CD4-positive, alpha-beta T cell treated with Interleukin-1 beta for 1 hour (primary cell): ENCODE measurements at places on chromosomes 13 and 19.
A peak's percentile ranks its signal among the peaks of the same experiment; 100 is the strongest.

DNA sequence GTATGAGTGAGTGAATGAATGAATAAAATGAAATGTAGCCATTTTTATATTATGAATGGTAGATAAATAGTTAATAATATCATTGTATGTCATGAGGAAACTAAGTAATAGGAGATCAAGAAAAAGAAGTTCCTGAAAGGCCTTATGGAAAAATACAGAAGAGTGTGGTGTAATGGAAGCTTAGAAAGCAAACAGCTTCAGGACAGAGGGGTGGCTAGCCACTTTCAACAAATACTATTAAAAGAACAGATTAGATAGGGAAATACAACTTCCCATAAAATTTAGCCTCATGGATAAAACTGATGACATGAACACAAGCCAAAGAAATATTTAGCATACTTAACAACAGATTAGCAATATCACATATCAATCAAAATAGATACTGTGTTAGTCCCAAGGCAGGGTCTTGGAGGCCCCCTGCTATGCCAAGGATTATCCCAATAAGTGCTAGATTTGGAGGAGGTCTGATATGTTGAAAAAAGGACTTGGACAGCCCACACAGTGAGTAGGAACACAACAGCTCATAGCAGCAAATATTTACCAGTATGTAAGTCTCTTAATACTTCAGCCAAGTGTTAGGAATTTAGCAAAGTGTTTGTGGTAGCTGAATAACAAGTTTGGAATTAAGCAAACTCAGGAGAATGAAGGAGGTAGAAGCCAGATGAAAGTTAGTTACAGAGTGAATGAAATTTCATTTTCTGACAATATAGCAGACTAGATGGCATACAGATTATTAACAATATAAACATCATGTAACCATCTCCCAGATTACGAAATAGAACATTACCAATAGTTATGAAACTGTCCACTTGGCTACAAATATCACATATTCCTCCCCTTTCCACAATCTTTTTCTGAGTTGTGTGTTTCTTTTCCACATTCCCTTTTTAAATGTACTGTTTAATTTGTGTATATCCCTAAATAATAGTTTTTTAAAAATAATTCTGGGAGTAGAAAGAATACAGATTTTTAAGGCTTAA, 1632.0 kb downstream of the PCDH9 start:
- DNase-seq: no peak

DNA sequence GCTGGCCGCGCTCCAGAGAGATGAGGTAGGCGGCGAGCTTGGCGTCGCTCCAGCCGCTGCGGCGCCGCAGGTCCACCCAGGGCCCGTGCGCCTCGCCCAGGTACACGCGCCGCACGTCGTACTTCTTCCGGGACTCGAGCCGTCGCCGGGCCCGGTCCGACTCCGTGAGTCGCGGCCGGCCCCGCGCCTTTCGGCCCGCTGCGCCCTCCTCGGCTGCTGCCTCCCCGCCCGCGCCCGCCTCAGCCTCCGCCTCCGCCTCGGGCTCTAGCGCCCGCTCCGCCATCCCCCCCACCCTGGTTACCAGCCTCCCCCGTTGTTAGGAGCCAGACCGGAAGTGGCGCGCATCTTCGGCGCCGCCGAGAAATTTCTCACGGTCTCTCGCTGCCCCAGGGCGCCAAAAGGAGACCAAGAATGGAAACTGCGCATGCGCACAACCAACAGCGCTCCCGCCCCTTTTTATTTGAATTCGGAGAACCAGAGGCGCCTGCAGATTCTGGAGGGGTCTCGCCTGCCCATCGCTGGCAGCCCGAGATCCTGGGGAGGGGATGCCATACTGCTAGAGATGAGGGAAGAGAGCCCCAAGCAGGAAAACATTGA, at the start of gene ZNF653:
Gene ZNF653, minus strand, starts transcription at position 336 of the 597 bp plus-strand sequence. Its CDS starts 53 bp downstream, at position 283.
- peak; percentile 95 for DNase-seq

- no peak for DNase-seq
Measured at GRCh38 chr19:49926515-49926914, 2.5 kb upstream of the ATF5 start.

DNA sequence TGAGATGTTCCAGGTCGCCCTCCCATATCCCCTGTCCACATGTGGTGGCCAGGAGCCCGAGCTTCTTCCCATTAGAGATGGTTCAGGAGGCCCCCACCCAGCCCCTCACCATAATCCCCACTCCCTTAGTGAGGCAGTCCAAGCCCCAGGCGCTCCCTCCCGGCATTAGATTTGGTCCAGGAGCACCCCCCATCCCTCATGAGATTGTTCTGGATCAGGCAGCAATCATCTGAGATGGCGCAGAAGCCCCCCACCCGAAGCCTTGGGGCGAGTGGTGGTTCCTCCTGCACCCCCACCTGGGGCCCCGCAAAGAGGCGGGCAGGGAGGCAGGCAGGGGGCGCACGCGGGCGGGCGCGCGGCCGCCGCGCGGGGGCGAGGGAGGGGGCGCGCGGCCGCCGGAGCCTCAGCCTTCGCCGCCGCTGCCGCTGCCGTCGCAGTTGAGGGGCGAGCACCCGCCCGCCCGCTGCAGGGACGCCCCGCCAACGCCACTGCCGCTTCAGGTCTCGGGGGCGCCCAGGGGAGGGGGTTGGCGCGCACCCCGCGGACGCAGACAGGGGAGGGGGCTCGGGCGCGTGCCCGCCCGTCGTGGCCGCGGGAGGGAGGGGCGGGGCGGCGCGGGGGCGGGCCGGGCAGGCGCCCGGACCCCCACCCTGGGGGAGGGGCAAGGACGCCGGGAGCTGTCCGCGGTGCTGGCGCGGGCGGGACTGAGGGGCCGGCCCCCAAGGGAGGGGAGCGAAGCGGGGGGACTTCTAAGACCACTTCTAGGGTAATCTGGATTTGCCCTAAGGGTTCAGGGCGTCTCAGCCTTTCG, 46.4 kb upstream of the SHKBP1 start:
- peak; percentile 10 for DNase-seq

- no peak for DNase-seq
Measured at GRCh38 chr13:43113603-43114002, 90.2 kb downstream of the DNAJC15 start.

- no peak for DNase-seq
Measured at GRCh38 chr19:45763691-45764294, 5.3 kb downstream of the SIX5 start.

GRCh38 chr13:79227418-79227817, 178.6 kb downstream of the RBM26 start:
- DNase-seq: no peak

DNA sequence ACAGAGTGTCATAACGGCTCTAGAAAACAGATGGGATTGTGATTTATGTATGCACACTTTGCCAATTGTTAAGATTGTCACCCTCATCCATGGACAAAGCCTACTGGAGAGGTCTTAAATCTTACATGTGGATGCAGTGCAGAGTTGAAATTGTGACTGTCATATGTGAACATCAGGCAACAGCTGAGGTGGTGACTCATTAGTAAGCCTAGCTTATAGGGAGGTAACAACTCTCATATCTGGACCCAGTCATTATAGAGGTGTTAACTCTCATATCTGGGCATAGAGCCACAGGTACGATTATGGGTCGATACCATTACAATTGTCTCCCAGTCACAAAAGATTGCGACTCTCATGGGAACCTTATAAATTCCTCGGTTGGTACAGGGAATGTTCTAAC, 29.8 kb upstream of the ZNF254 start:
- DNase-seq: no peak

DNA sequence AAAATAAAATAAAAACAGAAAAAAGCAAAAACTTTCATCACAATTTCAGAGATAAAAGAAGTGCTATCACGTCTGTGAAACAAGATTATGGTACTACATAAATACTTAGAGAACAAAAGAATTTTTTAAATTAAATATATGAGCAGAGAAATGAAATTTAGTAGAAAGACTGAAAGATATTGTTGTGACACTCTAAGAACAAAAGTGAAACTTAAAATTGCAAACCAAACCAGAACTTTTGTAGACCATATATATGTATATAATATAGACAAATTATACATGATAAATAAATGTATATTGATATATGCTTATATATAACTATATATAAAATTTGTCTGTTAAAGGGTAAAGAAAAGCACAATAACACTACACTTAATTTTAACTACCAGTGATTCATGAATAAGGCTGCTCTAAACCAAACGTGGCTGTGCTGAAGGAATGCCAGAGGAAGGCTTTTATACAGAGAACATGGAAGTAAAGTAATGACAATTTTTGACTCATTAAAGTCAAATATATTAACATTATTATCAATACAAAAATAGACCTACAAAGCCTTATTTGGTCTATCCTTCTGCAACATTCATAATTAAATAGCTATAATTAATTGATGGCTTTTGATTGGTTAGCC, 1516.7 kb upstream of the PCDH20 start:
- no peak for DNase-seq

- no peak for DNase-seq
Measured at GRCh38 chr19:30648866-30649862, 277.0 kb downstream of the ZNF536 start.

GRCh38 chr19:44905437-44906160, at the start of gene APOE:
TSS of gene APOE (plus strand) at chr19:44905796. CDS start at chr19:44906625, 829 bp downstream.
- DNase-seq: no peak

- DNase-seq: no peak
Measured at GRCh38 chr19:35732540-35733179, 9.6 kb downstream of the IGFLR1 start.

DNA sequence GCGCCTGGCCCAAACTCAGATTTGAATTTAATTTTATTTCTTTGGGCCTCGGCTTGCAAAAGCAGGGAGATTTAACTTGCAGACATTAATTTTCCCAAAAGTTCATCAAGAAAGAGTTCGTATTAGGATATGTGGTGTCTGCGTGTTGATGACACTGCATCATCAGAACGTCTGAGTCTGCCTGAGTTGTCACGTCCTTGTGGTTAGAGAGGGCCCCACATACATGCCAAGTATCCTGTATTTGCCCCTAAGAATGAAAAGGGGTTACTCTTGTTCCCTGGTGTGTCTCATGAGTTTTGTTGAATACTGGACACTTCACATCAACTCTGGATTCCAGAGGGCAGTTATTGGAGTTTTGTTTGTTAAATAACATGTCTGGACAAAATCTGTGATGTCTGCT, 5.6 kb upstream of the TEX29 start:
- DNase-seq: no peak

GRCh38 chr19:14156971-14157717, 20.8 kb upstream of the ASF1B start:
- no peak for DNase-seq

DNA sequence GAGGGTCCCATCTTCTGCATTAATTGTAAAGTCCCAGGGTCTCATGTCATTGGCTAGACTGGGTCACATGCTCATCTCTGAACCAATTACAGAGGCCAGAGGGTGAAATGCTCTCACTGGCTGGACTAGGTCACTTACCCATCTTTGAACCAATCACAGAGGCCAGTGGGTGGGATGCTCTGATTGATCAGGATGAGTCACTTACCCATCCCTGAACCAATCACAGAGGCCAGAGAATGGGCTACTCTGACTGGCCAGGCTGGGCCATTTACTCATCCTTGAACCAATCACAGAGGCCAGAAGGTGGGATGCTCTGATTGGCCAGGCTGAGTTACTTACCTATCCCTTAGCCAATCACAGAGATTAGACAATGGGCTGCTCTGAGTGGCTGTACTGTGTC, 5.3 kb downstream of the MISP start:
- DNase-seq: no peak

DNA sequence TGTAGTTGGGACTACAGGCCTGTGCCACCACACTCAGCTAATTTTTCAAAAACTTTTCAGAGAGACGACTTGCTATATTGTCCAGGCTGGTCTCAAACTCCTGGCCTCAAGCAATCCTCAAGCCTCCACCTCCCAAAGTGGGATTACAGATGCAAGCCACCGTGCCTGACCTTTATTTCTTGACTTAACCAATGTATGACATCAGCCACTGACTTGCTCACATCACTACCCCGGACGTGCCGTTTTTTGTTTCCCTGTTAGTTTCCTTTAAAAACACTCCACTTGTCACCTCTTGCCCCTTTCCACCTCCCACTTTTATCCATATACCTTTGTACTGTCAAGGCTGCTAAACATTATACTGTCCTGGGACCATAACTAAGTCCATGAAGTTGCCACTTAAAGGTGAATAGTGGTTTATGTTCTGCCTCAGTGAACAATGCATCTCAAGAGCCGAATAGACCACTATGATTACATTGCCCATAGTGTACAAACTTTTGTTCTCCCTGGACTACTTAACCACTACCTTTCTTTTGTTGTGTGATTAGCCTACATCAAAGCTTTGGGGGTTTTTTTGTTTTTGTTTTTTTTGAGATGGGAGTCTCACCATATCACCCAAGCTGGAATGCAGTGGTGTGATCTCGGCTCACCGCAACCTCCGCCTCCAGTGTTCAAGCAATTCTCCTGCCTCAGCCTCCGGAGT, 2.3 kb upstream of the EPHX3 start:
- no peak for DNase-seq

DNA sequence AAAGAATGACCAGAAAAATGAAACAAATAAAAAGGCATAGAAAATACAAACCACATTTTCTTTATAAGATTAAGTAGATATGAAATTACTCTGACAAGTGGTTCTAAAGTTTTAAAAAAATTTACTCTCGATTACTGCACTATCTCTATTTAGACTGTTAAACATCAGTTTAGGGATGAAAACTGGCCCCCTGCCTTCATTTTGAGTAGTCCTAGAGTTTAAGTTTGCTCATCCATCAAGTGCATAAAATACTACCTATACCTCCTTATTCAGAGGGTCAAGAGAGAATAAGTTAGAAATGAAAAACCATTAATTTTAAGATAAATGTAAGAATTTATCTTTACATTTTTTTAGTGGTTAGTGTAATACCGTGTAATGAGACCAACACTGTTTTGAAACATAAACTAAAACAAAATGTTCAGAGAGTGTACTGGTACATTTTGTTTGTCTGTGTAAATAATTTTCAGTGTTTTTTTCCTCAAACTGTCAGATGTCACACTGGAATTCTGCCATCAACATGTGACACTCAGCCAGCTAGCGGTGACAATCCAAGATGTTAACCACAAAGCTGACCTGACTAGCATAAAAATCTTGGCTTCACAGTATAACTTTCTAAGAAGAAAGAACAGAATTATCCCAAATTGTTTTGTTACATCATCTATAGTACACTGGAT, 184.8 kb upstream of the PCDH20 start:
- DNase-seq: no peak

DNA sequence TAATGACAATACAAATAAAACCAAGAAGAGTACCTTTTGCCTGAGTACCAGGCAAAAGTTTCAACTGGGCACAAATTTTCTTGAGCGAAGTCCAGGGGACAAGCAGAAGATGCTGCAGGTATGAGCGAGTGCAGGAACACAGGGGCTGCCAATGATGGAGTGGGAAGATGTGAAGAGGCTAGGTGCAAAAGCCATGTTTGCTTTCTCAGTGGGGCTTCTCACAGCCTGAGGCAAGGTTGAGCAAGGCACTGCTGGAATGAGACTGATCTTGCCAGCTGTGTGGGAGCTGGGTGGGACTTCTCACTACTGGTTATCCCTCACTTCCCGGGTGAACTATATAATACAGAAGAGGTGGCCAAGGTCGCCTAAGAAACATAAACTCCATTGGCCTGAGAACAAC, 1200.7 kb downstream of the SLITRK1 start:
- DNase-seq: no peak

DNA sequence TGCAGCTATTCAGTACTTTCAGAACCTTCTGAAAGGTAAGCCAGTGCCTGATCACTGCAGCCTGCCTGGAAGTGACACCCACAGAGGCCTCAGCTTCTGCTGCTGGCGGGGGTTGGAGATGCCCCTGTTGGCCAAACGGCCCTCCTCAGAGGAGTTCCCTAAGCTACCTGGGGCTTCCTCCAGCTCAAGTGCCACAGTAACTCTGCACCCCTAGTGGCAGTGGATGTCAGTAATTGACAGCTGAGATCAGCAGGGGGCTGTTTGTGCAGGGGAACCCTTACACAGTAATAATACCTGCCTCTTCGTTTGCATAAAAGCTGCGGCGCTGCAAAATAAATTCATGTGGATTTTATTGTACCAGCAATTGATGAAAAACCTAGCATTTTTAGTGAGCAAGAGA, 28.9 kb downstream of the TDRD12 start:
- DNase-seq: no peak
